ENCODE measurements at places on chromosomes 5 and 9. TPM values are rescaled to one million over a fixed set of nuclear protein-coding genes. Genes with fewer than 3 reads are reported as not detected.

UNC13B gene
- 27.3 TPM for total RNA-seq

ANKRD18B gene
- not detected for total RNA-seq

GPR150 gene
- 0.23 TPM for total RNA-seq

CARD6 gene
- total RNA-seq: 14.9 TPM

ANKDD1B gene
- 0.93 TPM for total RNA-seq

NTNG2 gene
- total RNA-seq: 5.0 TPM

TICAM2 gene
- total RNA-seq: 7.9 TPM

ORM2 gene
- total RNA-seq: not detected

FOXD4L6 gene
- not detected for total RNA-seq

ADAMTS6 gene
- 14.4 TPM for total RNA-seq

PCDHA4 gene
- total RNA-seq: 0.48 TPM

SLC34A1 gene
- total RNA-seq: not detected

ZNF300 gene
- total RNA-seq: 5.5 TPM

C7 gene
- 563 TPM for total RNA-seq

KIF27 gene
- 6.1 TPM for total RNA-seq

ARL14EPL gene
- total RNA-seq: not detected

BTNL8 gene
- total RNA-seq: not detected

ACOT12 gene
- 0.14 TPM for total RNA-seq

FCN1 gene
- total RNA-seq: 16.5 TPM

ZDHHC12 gene
- 8.3 TPM for total RNA-seq

LECT2 gene
- total RNA-seq: not detected

MSX2 gene
- total RNA-seq: 0.88 TPM

NR5A1 gene
- 0.14 TPM for total RNA-seq

PLEKHG4B gene
- not detected for total RNA-seq

NKD2 gene
- total RNA-seq: 2.7 TPM

CEL gene
- 2.8 TPM for total RNA-seq

FAM169A gene
- 0.43 TPM for total RNA-seq

CYSTM1 gene
- total RNA-seq: 80.9 TPM

CDH6 gene
- total RNA-seq: 7.6 TPM

All from posterior vena cava (tissue), 2 donors.